EL (cell line): ENCODE measurements at places on chromosomes 12 and 14.

DNA sequence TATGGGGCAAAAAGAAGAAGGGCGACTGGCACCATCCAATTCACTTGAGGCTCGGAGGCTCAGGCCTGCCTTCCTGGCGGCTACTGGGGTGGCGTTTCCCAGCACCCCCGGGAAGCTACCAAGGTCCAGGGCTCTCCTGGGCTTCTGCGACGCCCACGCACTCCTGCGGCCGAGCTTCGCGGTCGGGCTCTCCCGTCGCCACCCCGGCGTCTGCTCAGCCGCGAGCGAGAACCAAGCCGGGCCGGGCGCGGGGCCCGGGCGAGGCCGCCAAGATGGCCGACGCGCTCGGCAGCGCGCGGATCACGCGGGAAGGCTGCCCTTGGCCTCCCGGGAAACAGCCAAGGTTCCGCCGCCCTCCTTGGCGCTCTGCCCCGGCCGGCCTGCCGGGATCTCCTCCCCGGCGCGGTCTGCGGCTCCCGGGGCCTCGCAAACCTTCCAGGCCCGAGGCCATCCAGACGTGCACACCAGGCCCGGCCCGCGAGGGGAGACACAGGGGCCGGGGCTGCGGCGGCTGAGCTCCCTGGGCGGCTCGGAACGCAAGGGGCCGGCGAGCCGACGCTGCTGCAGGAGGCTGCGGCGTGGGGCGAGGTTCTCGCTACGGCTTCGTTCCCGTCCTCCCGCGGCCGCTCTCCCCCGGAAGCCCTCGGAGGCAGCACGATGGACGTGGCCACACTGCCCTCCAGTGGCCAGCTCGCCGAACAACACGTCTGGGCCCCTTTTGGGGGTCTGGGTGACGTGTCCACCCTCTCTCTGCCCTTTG lies 23.5 kb upstream of the ZFP36L1 start:
- peak; percentile 92 for DNase-seq

DNA sequence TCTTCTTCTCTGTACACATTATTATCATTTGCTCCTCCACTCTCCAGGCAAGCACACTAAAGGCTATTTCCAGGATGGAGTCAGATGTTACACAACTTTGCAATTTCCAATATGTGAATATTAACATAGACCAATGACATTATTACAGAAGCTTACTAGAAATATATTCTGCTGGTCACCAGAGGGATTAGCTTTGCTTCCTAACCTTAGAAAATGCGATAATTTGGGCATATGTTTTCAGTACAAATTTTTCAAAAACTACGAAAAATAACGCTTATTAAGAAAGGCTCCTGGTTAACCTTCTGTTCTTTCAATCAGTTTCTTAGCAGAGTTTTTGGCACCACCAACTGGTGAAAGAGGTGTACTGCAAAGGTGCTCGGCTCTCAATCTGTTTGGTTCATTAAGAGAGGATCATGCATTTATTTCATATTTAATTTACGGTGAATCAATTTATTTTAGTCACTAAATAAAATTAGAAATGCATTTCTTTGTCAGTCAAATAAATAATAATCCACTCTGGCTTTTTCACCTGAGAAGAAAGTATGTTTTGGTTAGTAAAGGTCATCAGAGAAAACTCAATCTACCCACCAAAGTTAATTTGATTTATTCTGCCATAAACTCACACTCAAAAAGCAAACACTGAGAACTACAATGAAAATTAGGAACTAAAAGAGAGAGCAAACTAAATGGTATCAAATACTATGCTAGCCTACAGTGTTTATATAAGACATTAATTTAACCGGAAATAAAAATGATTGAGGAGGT lies 39.2 kb downstream of the EFCAB11 start:
- peak; percentile 69 for DNase-seq

GRCh38 chr12:109999649-109999971 lies 380 bp downstream of the ANKRD13A start:
- DNase-seq = no peak

GRCh38 chr12:100706033-100706432 lies 88.5 kb upstream of the ANO4 start:
- DNase-seq = peak; percentile 85

- peak; percentile 12 for DNase-seq
Observed at GRCh38 chr12:117580718-117581062, 219.3 kb upstream of the NOS1 start.
